NCI-H69 (cell line): ENCODE measurements at places on chromosomes 5 and 9.
A peak's percentile ranks its signal among the peaks of the same experiment; 100 is the strongest.

DNA sequence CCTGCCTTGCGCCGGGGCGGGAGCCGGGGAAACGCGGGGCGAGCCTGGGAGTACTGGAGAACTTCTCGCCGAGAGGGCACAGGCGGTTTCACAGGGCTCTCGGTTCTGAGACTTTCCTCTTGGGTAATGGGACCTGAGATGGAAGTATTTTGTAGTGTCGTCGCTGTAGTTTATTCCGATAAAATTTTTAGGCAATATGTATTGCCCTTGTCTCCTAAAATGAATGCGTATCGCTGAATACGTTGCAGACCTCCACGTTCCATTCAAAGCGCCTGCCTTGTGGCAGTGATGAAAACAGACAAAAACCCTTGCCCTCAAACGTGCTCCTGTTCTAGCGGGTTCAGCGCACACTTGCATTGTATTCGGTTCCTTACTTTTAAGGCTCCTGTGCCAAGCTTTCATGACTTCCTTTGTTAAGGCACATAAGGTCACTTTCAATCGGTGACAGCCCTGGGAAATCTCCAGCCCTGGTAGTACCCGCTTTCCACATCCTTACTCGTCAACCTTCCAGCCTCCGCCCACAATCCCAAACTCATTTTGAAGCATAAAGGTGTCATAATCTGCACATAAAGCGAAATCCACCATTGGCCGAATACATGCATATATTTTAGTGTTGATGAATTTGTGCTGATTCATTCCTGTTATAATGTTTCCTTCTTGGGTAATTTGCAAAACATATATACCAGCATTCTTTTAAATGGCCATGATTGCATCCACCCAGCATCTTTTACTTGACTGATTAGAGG lies 694 bp downstream of the RMI1 start:
- peak; percentile 84 for DNase-seq

DNA sequence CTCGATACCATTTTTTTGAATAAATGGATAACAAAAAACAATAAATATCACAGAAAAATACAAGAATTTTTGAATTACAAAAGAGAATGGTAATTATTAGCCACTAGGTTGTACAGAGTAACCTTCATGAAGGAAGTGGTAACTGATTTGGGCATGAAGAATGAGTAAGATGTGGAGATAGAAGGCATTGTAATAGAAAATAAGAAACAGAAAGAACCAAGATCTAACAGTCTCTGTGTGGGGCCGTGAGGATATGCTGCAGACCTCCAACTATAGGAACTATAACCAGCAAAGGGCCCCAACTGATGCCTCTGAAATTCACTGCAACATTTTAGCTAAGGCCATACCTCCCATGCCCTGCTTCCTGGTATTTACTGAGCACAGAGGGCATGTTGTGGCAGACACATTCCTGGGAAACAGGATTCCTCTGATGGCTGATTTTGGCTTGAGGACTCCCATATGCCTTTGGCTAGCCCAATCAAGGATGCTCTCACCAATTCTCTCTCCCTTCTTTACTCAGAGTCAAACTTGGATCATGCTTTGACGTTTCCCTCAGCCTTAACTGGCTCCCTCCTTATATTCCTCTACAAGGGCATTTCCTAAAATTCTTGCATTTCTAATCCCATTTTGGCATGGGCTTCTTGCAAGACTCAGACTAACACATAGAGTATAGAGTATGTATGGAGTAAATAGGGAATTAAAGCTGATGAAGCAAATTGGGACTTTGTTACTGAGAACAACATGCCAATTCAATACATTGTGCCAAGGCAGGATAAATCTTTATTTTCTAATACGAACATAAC lies 208.9 kb downstream of the PDE4D start:
- peak; percentile 31 for DNase-seq

DNA sequence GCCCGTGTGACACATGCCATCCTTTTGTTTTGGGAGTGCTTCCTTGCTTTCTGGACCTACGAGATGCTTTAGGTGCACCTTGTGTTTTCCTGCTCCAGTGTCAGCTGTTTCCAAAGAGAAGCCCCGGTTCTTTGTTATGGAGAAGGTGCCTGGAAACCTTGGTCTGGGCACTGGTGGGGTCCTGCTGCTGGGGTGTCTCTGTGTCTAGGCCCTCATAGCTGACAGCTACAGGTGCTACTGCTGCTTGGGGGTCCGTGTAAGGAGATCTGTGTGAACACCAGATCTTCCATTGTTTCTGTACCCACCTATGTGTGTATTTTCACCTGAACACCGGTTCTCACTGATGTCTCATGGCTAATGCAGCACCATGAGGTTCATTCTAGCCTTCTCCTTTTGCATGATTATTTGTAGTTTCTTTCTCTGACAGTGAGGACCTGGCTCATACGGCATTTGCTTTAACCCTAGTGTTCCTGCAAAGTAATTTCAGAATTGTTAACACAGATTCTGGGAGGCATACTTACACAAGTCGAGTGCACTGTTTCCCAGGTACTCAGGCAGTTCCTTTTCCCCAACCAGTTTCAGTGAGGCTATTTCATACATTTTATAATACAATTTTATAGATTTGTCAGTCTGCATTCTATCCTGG lies 13.2 kb upstream of the FAM120AOS start:
- peak; percentile 66 for DNase-seq

DNA sequence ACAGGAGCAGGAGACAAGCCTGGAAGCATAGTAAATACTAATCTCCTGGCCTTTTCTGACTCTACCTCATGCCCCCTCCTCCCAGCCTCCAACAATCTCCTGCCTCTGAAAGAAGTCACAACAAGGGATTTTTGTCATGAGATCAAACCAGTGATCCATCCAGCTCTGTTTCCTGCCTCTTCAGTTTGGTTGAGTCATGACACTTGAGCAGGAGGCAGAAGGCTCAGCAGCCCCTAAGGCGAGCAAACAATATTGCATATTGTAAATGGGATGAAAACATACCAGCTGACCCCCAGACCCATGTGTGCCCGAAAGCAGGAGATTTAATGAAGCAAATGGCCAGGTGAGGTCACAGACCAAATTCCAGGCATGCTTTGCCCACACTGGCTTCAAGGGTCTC lies 272.8 kb downstream of the GAS1 start:
- DNase-seq = no peak

DNA sequence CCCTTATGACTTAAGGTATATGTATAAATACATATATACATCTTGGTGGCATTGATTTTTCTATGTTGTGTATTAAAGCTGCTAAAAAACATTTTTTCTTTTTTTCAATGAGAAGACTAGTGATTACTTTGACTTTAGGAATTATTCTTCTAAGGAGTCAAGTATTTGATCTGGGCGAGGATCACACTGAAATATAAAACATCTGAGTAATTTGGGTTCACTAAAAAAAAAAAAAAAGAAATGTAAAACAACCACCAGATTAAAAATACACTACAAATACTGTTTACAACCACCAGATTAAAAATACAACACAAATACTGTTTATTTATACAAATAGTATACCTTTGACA lies 9.0 kb downstream of the UBAP1 start:
- no peak for DNase-seq

DNA sequence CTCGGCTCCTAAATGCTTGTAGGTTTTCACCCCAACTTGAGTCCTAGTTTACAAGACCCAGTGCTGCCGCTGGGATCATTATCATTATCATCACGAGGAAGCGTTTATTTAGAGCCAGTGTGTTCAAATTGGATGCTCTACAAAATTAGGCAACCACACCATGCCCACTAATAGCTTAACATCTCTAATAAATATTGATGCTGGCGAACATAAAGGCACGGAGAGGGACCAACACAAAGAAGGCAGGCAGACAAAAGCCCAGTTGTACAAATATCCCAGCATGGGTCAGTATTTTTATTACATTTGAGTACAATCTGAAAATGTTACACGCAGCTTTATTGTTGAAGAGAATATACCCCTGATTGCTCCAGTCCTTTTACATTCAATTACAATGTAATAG lies 4.7 kb downstream of the CFAP77 start:
- no peak for DNase-seq

GRCh38 chr9:131697908-131698617 lies 41.8 kb downstream of the RAPGEF1 start:
- DNase-seq = no peak

- DNase-seq = peak; percentile 12
Measured at GRCh38 chr5:33513462-33514185, 72.9 kb downstream of the TARS1 start.

DNA sequence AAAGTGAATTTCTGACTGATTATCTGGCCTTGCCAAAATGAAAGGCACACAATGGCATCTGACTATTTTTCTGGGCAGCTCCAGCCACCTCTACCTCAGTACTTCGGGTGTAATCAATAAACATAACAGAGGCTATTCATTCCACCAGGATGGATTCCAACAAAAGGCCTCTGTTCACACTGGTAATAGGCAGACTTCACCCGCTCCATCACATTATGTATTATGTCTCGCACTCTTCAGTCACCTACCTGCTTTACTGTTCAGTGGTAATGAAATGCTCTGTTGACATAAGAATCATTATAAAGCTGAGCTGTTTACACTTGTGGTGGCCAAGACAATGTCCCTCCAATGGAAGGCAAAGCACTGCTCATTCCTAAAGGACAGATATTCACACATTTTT lies 1333.7 kb upstream of the WWC1 start:
- DNase-seq = peak; percentile 52

GRCh38 chr9:134333874-134334581 lies 7.8 kb downstream of the RXRA start:
- DNase-seq = no peak

- peak; percentile 81 for DNase-seq
Measured at GRCh38 chr9:89956331-89956730, 351.5 kb downstream of the GADD45G start.

GRCh38 chr9:129135476-129135875 lies 24.3 kb downstream of the PTPA start:
- DNase-seq = no peak

GRCh38 chr5:55502759-55503158 lies 32.0 kb downstream of the PLPP1 start:
- DNase-seq = peak; percentile 87

DNA sequence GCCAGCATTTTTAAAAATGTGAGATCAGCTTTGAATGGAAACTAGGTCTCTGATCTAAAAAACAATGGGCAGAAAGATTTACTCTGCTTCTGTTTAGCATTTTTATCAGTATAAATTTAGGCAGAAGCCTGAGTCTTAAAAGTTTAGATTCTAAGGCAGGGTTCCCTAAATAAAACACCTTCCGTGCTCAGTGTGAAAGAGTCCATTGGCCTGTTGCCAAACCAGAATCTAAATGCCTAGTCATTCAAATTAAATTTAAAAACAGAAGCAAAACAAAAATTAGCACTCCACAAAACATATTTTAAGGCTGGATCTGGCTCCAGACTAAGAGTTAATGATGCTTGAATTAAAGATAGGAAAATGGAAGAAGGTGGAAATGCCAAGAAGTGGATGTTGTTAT lies 4.5 kb downstream of the TYRP1 start:
- peak; percentile 50 for DNase-seq

DNA sequence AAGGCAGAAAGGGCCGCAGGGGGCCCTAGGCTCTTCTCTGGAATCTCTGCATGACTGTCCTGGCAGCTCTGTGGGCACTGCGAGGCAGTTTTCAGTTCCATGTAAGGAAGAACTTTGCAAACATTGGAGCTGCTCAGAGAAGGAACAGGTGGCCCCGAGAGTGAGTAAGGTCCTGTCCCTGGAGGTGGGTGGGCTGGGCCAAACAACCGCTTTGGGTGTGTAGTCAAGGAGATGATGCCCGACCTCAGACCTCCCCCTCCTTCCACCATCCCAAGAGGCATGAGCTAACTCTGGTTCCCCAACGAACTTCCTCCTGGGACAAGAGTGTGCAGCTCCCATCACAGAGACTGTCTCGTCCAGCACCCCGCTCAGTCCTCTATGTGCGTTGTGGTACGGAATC lies 20.5 kb downstream of the CSF1R start:
- no peak for DNase-seq

DNA sequence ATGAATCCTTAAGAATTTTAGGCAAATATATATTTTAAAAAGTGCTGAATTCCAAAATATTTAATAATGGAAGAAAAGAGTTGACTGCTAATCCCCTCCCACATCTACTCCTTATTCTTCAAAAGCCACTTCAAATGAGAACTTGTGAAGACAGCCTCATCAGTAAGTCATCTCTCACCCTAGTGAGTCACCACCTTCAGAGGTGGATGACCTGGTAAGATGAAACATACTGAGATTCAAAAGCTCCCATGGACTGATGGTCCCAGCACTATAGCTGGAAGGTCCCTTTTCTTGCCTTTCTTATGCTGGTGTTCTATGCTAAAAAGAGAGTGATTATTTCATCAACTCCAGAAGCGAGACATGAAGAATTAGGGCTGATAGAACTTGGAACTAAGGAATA lies 37.8 kb upstream of the SPDL1 start:
- no peak for DNase-seq

GRCh38 chr9:91301161-91301560 lies 60.6 kb downstream of the AUH start:
- no peak for DNase-seq

DNA sequence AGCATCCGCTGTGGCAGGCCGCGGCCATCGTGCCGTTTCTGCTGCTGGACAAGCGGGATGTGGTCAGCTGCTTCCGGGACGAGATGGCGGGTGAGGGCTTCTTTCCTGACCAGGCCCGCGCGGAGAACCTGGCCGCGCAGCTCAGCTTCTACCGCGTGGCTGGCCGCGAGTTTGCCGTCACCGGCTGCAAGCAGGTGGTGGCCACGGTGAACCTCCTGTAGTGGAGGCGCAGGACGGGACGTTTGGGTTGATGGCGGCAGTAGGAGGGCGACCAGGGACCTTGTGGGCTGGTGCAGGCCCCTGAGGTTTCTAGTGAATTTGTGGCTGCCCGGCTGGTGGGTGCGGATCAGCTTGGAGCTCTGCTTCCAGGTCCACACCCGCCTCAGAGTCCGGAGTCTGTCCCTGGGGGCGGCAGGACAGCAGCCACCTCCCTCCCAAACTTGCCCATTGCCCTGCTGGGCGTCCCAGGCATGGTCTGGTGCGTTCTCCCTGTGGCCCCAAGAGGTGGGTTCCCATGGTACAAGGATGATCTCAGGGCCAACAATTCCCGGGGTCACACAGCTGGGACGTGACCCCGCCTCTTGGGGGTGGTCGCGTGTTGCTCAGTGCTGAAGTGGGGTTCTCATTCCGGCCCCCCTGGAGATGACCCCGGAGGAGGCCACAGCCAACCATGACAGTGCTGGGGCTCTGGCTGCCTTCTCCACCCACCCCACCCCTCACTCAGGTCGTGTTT lies 2.4 kb downstream of the TOR4A start:
- no peak for DNase-seq
